ENCODE measurements at places on chromosomes 12 and 14. TPM values are rescaled to one million over a fixed set of nuclear protein-coding genes. Genes with fewer than 3 reads are reported as not detected.

Gene KLHL33
- total RNA-seq = 0.18 TPM

Gene LRRC10
- total RNA-seq = not detected

Gene KANSL2
- 52.6 TPM for total RNA-seq

Gene B4GALNT1
- 36.3 TPM for total RNA-seq

Gene HOXC9
- not detected for total RNA-seq

Gene OR10G3
- not detected for total RNA-seq

Gene JAG2
- 16.8 TPM for total RNA-seq

Gene CLEC2D
- total RNA-seq = 11.4 TPM

Gene KLRC2
- 3.7 TPM for total RNA-seq

Gene TESPA1
- not detected for total RNA-seq

Gene SLCO1B1
- total RNA-seq = not detected

Gene ANKS1B
- 331 TPM for total RNA-seq

Gene PPTC7
- total RNA-seq = 11.8 TPM

Gene RTN1
- 527 TPM for total RNA-seq

Gene SIX1
- total RNA-seq = 0.36 TPM

Gene TAS2R30
- total RNA-seq = 29.1 TPM

Gene CLEC14A
- total RNA-seq = 2.9 TPM

Gene STAC3
- total RNA-seq = 0.54 TPM

Gene CD27
- total RNA-seq = not detected

Gene PIANP
- total RNA-seq = 1.7 TPM

Gene NRDE2
- total RNA-seq = 18.1 TPM

Gene UNC79
- 50.0 TPM for total RNA-seq

Gene C3AR1
- 1.8 TPM for total RNA-seq

Gene ADCY4
- 5.2 TPM for total RNA-seq

Gene JPH4
- total RNA-seq = 33.3 TPM

Gene MGAT2
- total RNA-seq = 21.7 TPM

Gene FAM177A1
- total RNA-seq = 37.6 TPM

Gene ALDH1L2
- 7.0 TPM for total RNA-seq

Gene POTEM
- not detected for total RNA-seq

Gene KSR2
- 3.6 TPM for total RNA-seq

Gene ERP29
- total RNA-seq = 26.3 TPM

Gene SLC22A17
- 115 TPM for total RNA-seq

Gene ZDHHC22
- 9.8 TPM for total RNA-seq

Gene GLS2
- total RNA-seq = 6.1 TPM

Gene LRTM2
- 3.5 TPM for total RNA-seq

Gene MFAP5
- 1.4 TPM for total RNA-seq

Gene MSI1
- total RNA-seq = 16.4 TPM

Gene OTOGL
- total RNA-seq = 1.4 TPM

Gene NANOG
- 0.27 TPM for total RNA-seq

Gene MDGA2
- 34.9 TPM for total RNA-seq

Gene LMO3
- 62.1 TPM for total RNA-seq

Gene MYF5
- total RNA-seq = not detected

Gene C12orf54
- not detected for total RNA-seq

All from cerebellum (tissue), 4 donors.